Femur (tissue), 1 donor: ENCODE measurements at places on chromosomes 7 and 10.

- no peak for DNase-seq
Measured at GRCh38 chr7:36781011-36781738, 56.9 kb upstream of the AOAH start.

DNA sequence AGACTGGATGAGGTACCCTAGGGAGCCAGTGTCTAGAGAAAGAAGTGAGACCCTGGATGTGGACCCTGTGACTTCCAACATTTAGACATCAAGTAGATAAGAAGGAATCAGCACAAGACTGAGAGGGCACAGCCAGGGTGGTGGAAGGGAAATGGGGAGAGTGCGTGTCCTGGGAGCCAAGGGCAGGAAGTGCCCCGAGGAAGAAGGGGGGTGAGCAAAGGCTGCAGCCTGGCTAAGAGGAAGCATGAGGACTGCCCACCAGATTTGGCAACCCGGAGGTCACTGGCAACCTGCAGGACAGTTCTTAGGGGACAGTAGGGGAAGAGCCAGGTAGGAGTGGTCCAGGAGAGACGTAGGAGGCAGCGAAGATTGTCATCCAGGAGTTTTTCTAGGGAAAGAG, 14.8 kb downstream of the COL13A1 start:
- DNase-seq: no peak

GRCh38 chr7:152355474-152356057, 80.2 kb downstream of the KMT2C start:
- DNase-seq: no peak

DNA sequence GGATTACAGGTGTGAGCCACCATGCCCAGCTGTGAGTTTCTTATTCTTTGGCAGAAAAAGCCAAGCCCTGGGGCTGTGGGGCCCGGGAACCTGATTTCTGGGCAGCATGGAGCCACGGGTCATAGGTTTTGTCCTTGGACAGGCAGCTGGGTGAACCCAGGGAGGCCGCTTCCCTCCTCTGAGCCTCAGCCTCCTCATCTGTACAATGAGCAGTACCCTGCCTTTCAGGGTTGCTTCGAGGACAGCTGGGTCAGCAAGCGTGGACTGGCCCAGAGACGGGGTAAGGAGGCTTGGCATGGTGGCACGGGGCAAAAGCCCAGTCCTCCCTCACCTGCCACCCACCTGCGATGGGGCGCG, 84.1 kb upstream of the GNA12 start:
- DNase-seq: no peak

DNA sequence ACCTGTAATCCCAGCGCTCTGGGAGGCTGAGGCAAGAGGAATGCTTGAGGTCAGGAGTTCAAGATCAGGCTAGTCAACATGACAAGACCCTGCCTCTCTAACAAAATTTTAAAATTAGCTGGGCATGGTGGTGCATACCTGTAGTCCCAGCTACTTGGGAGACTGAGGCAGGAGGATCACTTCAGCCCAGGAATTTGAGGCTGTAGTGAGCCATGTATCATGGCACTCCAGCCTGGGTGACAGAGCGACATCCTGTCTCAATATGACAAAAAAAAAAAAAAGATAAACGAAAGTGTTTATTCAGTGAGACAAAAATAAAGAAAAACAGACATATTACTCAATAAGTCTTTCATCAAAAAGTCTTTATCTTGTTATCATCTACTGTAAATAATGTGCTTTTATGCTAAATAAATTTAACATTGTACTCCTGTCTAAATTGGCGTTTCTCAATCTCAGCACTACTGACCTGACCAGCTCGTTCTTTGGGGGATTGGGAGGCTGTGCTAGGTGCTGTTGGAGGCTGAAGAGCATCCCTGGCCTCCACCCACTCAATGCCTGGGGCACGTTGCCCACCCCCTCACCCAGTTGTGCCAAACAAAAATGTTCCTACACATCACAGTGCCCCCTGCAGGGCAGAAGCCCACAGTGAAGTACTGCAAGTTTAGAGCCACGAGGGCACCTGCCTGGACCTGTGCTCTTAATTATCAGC, 57.7 kb downstream of the NCAPG2 start:
- DNase-seq: no peak

DNA sequence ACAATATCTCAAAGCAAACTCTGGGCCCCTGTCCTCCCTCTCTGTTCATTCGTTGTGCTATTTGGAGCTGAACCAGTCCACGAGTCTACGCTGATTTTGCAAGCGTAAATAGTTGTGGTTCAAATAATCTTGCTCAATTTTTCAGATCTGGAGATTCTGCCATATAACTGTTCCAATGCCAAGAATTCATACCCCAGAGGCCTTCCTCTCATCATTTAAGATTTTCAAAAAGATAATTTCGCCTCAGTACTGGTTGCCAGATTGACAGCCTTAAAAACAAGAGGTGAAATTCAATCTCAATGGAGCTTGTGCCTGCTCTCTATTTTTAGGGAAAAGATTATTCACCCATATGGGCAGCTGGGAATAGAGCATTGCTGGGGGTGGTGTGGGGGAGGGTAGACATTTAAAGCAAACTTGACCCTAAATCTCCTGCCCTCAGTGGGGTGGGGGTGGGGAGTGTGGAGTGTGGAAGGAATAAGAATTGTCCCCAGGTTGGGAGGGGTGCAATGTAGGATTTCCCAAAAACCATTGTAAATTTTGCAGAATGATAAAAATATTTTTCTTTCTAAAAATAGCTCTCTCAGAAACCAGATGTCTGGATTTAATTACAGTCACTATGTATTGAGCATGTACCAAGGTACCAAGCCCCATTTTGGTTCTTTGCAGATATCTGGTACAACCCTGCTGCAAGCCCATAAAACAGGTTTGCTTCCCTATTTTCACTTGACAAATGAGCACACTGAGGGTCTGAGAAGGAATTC, 104.7 kb upstream of the EEPD1 start:
- DNase-seq: no peak

- no peak for DNase-seq
Measured at GRCh38 chr7:1794888-1795542, 124.9 kb downstream of the ELFN1 start.

- no peak for DNase-seq
Measured at GRCh38 chr7:47346377-47346914, 235.5 kb downstream of the TNS3 start.
